ENCODE measurements at places on chromosomes 16 and 17.

DNA sequence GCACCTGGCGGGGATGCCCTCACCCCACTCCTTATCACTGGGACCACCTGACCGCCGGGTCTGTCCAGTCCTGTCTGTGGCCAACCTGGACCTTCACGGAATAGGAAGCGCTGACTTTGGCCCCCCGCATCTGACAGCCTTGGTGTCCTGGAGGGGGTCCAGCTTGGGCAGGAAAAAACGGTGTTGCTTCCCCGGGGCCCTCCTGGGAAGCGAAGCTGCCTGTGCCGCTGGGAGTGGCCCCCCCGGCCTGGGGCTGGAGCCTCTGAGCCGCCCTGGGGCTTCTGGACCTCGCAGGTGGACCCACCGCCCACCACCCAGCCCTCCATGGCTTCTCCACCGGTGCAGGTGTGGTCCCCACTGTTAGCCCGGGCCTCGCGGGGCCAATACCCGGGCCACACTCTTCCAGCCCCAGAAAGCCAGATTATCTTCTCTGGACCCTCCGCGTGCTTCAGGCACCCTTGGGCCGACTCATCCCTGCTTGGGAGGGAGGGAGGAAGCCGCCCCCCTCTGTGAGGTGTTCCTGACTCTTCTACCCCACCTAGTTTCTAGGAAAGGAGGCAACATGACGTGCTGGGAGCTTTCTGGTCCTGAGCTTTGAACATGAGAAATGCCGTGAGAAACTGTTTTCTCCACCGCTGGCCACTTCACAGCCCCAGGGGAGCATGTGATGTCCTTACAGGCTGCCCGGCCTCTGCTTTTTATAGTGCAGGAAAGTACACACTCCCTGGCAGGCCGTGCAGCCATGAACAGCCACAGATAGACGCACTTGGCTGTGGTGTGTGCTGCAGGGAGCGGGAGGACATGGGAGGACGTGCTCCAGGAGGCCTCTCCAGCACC lies 1.1 kb downstream of the C1QTNF1 start:
- no peak for DNase-seq

DNA sequence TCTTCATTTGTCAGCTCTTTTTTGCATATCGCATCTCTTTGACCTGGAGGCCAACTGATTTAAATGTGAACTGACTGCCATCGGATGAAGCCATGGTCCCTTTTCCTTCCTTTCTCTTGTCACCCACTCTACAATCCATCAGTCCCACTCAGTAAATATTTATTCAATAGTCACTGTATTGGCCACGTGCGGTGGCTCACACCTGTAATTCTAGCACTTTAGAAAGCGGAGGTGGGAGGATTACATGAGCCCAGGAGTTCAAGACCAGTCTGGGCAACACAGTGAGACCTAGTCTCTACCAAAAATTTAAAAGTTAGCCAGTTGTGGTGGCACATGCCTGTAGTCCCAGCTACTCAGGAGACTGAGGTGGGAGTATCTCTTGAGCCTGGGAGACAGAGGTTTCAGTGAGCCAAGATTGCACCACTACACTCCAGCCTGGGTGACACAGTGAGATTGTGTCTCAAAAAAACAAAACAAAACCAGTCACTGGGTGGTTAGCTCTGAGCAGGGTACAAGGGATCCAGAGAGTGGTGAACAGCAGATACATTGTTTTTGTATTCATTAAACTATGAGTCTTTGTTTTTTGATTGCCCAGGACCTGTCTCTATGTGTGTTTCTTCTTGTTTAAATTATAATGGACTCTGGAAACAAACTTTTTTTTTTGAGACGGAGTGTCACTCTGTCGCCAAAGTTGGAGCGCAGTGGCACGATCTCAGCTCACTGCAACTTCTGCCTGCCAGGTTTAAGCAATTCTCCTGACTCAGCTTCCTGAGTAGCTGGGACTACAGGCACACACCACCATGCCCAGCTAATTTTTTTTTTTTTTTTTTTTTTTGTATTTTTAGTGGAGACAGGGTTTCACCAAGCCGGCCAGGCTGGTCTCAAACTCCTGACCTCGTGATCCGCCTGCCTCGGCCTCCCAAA lies 6.9 kb downstream of the PHAF1 start:
- no peak for DNase-seq

DNA sequence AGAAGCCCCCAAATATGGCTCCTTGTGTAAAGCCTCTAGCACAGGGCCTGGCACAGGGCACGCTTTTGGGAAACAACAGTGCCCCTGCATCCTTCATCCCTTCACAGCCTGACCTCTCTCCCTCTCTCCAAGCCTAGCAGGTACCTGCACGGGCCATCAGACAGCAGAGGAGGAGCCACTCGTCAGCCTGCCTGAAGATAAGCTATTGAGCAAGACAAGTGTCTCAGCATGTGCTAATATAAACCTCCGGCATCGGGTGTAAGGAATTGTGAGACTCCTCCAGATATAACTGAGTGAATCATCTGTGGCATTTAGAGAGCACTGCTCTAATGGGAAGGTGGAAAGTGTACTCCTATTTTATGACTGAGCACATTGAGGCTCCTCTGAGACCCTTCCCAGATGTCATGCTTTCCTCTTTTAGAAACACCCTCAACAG lies 38.3 kb downstream of the TBX4 start:
- no peak for DNase-seq

DNA sequence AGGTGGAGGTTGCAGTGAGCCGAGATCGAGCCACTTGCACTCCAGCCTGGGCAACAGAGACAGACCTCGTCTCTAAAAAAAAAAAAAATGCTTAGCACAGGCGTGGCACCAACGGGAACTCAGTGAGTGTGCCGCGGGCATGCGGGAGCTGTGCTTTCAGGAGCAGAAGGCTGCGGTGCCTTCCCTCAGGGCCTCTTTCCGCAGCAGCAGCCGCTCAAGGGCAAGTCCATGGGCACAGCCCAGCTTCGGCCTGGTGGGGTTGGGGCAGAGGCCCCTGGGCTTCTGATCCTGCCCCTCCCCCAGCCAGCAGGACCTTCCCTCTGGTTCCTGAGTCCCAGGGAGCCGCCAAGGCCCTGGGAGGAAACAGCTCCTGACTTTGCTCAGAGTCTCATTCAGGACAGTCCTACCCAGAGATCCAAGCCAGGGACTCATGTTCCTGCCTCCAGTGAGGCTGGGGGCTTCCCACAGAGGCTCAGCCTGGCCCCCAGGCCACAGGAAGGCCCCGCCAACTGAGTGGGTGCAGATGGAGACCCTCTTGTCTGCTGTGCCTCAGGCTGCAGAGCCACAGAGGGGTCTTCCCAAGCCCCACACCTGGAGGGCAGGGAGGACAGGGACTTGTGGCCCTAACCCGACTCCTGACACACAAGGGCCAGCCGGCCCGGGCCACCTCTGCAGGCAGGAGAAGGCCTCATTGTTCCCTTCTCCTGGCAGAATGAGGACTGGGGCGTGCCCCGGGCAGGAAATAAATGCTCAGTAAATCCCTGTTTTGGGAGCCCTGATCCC lies 3.3 kb upstream of the ZG16B start:
- no peak for DNase-seq

GRCh38 chr17:82883419-82884031 lies 43.7 kb upstream of the ZNF750 start:
- no peak for DNase-seq

DNA sequence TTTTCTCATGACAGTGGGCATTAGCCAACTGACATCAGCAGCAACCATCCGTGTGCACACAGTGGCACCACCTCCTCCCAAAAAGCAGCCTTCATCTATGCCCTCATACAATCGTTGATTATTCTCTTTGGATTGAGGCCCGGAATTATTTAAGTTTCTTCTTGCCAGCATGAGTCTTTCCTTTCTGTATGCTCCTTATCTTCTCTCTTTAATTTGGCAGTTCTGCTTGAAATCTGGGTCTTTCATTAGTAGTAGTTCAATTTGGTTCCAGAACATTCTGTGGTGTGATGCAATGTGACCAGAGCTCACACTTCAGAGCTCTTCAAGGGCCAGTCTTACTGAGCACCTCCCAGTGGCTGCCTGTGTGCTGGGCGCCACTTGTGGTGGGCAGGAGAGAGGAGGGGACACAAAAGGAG lies 52.2 kb upstream of the STH start:
- DNase-seq = no peak

GRCh38 chr17:28344011-28344410 lies 8.4 kb downstream of the TNFAIP1 start:
- DNase-seq = no peak

- DNase-seq = no peak
Observed at GRCh38 chr16:25812215-25812614, 120.5 kb downstream of the HS3ST4 start.

DNA sequence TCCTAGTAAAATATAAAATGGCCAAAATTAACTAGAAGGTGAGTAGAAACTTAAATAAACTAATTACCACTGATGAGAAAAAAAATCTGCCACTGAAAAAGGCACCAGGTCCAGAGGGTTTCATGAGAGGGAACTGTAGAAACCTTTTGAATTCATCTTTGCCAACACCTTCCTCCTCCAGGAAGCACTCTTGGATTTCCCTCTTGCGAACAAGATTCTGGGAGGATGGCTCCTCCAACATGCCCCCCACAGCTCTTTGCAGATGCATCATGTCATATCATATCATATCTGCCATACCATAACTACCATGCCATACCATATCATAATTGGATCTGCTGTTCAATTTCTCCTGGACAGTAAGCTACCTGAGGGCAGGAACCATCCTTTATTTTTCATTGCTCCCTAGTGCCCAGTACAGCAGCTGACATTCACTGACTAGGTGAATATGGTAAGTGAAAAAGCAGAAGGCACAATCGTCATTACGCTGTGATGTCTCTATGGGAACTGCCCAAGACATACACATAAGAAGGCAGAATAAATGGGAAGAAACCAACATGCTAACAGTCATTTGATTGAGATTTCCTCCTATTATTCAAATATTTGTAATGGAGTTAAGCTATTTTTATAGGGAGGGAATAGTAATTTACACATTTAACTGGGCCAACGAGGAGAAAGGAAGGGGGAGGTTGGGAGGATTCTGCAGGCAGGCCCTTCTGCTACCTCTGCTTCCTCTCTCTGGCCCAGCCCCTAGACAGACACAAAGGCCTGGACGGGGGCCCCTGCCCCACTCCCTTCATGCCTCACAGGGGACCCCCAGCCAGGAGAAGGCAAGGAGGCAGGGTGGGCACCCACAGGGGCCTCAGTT lies 110.1 kb upstream of the SMURF2 start:
- DNase-seq = no peak

- no peak for DNase-seq
Observed at GRCh38 chr16:74582970-74583369, 23.9 kb downstream of the GLG1 start.

- DNase-seq = no peak
Observed at GRCh38 chr17:66945147-66945835, 19.2 kb upstream of the CACNG4 start.

GRCh38 chr17:34283571-34283970 lies 2.0 kb upstream of the CCL11 start:
- no peak for DNase-seq

All from substantia nigra (tissue), 51 donors.